Right lobe of liver (tissue), 6 donors: ENCODE measurements at places on chromosomes 12 and 14. TPM values are rescaled to one million over a fixed set of nuclear protein-coding genes. Genes with fewer than 3 reads are reported as not detected.

DNA sequence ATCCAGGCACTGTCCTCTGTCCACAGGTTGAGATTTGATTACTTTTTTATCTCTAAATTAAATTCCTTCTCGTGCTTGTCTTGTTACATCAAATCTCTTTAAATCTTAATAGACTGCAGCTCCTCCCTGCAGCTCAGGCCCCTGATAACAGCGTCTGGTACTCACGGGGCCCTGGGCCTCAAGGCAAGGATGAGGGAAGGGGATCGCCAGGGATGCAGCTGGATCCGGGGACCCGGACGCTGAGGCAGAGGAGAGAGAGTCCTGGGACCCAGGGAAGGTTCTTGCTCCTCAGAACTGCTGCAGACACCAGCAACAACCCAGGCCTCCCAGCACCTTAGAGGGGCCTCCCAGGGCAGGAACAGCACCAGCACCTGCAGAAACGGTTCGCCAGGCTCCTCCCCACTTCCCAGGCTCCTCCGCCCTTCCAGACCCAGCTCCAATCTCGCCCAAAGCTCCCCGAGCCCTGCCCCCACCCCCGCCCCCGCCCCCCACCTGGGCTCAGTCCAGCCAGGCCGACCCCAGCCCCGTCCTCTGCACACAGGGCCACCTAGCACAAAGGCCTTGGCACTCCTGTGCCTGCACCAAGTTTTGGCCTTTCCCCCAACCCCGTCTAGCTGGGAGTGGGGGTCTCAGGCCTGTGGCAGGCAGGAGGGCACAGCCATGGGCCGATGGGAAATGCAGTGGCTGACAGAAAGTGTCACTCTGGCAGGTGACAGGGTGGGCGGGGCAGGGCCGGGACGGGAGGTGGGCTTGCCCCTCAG is 60.3 kb upstream of the GALNT9 start:
- DNase-seq: no peak

SYT10 gene
- total RNA-seq: 0.37 TPM

GRCh38 chr12:53431187-53431586 is 7.5 kb downstream of the AMHR2 start:
- no peak for DNase-seq

MAP1LC3B2 gene
- total RNA-seq: not detected

DNA sequence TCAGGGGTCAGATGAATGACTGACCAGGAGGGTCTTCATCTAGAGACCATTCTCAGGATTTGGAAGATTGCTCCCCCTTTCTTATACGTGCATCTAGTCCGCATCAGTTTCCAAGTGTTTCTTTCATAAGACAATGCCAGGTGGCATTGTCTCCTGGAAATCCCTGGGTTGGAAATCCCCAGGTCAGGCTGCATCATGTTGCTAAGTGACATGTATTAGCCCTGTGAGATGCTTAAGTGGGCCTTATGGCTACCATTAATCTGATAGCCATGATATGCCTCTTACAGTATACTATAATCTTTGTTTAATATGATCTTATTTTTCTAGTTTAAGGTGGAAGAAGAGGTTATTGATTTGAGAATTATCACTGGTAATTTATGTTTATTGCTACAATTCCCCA is 92.8 kb downstream of the DIO3 start:
- no peak for DNase-seq

CLEC2B gene
- total RNA-seq: 5.6 TPM

SMIM41 gene
- not detected for total RNA-seq

- DNase-seq: no peak
Measured at GRCh38 chr12:102480406-102480805, at the start of gene IGF1. IGF1 (minus strand) TSS chr12:102480563; CDS start chr12:102480381, 182 bp downstream.

- DNase-seq: no peak
Measured at GRCh38 chr14:72615451-72616121, 278.3 kb downstream of the DPF3 start.

- no peak for DNase-seq
Measured at GRCh38 chr14:64775081-64775777, 71.0 kb downstream of the PLEKHG3 start.

RAB35 gene
- 12.0 TPM for total RNA-seq

GRCh38 chr12:81779216-81779615 is 20.1 kb upstream of the PPFIA2 start:
- no peak for DNase-seq

KRR1 gene
- 25.3 TPM for total RNA-seq

DNA sequence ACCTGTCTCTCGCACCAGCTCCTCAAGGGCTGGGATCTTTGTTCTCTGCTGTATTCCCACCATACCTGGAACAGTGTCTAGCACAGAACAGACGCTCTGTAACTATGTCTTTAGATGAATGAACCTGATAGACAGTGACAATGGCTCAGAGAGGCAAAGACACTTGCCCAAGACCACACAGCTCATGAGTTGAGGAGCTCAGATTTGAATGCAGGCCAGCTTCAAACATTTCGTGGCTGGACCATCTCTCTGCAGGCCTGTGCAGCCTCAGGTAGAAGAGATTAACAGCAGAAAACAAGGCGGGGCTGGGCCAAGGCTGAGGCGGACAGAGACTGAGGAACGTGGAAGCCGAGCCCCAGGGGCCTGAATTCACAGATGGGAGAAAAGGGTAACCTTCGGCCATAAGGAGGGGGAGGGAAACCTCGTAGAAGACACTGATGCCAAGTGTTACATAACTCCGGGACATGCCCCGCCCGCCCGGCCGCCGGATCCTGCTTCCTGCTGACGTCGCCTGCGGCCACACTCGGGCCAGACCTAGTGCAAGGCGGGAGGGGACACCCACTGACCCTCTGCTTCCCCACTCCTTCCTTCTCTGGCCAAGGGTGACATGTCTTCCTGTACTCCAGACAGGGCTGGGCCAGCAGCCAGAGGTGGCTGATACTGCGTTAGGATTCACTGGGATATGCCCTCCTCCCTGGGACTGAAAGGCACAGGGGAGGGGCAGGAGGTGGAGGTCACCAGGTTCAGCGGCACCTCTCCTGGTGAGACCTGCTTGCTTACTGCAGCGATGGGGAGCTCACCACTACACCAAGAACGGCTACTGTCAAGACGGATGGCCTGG is 86.8 kb downstream of the RFLNA start:
- DNase-seq: peak; percentile 95

PRKD1 gene
- 6.2 TPM for total RNA-seq

TPPP2 gene
- total RNA-seq: 2.2 TPM

DNA sequence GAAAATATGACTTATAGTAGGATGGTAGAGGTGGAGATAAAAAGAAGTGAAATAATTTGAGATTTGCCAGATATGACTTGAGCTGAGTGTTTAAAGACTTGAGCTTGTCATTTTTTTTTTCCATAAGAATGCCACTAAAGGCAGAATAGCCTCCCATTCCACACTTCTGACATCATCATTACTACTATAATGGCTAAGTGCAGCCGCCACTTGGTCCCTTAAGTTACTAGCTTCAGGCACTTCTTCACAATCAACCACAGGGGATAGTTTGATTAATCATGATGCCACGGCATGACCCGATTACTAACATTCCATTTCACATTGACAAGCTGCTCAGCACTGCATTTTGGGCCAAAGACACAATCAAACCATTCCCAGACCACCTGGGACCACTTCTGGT is 127.9 kb downstream of the EFCAB11 start:
- DNase-seq: no peak

- no peak for DNase-seq
Measured at GRCh38 chr14:51884086-51884927, 23.9 kb downstream of the GNG2 start.

GLT8D2 gene
- 1.1 TPM for total RNA-seq

- DNase-seq: no peak
Measured at GRCh38 chr12:5648692-5649359, 216.9 kb downstream of the NTF3 start.

DNA sequence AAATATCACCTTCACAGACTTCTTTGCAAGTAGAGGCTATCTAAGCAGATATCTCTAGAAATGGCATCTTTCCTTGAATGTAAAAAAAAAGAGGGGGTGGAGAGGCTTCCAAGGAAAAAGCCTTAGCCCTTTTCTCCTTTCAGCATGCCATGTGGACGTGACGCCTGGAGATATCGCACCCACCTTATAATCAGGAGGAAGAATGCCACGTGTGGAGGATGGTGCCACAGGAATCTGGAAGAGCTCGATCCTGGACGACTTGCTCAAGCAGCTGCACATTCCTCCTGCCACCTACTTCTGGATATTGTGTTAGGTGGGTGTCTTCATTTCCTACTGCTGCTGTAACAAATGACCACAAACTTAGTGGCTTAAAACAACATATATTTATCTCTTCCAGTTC is 203.6 kb downstream of the NUAK1 start:
- DNase-seq: no peak

DNA sequence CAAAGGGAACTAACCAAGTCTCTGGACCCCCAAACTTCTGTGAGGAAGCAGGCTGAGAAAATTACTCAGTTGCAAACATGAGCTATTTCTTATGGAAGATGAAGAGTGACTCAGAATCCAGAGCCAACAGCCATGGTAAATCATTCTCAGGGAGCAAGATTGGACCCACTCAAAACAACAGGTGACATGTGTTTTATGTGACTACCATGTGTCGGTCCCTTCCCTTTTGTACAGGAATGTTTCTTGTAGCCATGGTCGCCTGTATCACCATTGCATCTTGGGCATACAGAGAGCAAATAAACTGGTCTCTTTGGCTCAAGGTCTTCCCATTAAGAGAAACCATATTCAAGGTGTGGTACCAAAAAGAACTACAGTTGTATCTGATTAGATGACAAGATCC is 75.4 kb upstream of the COCH start:
- no peak for DNase-seq

DNA sequence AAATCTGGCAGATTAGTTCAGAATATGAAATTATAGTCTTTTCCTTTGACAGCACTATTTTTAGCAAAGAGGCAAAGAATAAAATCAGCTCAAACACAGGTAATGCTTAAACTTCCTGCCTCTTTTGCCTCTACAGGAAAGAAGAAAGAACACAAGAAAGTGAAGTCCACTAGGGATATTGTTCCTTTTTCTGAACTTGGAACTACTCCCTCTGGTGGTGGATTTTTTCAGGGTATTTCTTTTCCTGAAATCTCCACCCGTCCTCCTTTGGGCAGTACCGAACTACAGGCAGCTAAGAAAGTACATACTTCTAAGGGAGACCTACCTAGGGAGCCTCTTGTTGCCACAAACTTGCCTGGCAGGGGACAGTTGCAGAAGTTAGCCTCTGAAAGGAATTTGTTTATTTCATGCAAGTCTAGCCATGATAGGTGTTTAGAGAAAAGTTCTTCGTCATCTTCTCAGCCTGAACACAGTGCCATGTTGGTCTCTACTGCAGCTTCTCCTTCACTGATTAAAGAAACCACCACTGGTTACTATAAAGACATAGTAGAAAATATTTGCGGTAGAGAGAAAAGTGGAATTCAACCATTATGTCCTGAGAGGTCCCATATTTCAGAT is 17.4 kb downstream of the TMPO start:
- DNase-seq: no peak

- no peak for DNase-seq
Measured at GRCh38 chr14:32594766-32595165, 265.7 kb downstream of the AKAP6 start.

DDX51 gene
- 4.2 TPM for total RNA-seq

DNA sequence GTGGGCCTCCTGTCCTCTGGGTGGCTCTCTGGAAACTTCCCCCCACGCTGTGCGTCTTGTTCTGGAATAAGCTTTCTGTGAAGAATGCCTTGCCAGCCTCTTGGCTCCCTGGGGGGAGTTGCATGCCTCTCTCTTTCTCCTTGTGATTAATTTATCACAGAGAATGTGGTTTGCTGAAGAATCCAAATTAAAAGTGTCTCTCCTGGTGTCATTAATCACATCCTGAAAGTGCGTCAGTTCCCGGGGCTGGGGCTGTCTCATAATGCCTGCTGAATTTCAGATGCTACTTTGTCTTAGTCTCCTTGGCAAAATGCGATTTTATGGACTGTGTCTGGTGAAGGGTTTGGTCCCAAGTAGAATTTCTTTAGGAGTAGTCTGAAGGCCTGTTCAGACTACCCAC is 787.7 kb upstream of the TMEM132C start:
- no peak for DNase-seq

GRCh38 chr12:85673921-85674420 is 162.2 kb downstream of the RASSF9 start:
- no peak for DNase-seq

DNA sequence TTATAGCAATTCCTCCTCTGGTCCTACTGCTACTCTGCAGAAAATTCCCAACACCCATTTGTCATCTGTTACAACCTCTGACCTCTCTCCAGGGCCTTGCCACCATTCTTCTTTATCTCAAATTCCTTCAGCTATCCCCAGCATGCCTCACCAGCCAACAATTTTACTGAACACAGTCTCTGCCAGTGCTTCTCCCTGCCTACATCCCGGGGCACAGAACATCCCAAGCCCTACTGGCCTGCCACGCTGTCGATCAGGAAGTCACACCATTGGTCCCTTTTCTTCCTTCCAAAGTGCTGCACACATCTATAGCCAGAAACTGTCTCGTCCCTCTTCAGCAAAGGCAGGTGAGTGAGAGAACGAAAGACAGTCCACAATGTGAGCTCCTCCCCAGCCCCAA is 122.1 kb downstream of the TTLL5 start:
- DNase-seq: no peak

DNA sequence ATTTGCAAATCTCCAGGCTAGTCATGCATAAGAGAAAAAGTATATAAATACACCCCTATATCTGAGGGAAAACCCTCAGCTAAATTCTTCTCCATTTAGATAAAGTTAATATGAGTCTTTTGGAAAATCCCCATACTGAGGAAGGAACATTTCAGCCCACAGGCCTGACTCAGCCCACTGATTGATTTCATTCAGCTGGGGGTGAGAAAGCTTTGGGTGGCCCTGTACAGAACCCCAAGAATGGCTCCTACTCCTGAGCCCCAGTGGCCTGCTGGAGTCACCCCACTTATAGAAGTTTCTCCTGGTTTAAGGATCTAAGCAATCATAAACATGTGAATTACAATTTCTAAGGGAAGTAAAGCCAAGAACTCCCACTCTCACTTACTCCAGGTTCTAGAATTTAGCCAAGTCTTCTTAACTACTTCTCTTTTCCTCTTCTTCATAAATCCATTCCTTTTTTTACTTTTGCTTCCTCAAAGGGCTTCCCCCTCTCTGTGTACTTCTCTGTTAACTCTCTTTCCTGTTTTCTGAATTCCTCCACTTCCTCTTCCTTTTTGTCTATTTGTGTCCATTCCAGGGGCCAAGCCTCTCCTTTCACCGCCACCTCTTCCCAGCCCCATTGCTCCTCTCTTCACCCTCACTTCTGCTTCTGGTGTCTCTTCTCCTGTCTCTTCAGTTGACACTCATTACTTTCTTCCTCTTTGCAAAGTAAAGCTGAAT is 21.0 kb downstream of the RTN1 start:
- DNase-seq: no peak
